Inflammatory macrophage treated with lipopolysaccharide for 4 hours (primary cell): ENCODE measurements at places on chromosomes 3 and 15.

GRCh38 chr15:81642451-81642990 is 268.5 kb upstream of the TMC3 start:
- no peak for DNase-seq

- DNase-seq: no peak
Measured at GRCh38 chr15:36595611-36596010, 16.2 kb downstream of the CDIN1 start.

DNA sequence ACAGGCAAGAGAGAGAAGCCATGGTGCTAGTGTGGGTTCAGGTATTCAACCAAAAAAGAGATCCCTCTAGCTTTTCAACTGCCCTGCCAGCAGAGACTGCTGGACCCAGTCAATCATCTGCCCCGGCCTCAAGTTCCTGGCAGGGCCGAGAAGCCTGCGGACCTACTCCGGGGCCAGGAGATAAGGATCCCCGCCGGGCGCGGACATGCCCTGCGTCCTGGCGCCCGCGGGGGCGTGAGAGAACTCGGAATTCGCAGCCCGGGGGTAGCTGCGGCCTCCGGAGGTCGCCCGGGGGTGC is 821 bp upstream of the MAGI1 start:
- no peak for DNase-seq

GRCh38 chr3:154901278-154901677 is 178.8 kb upstream of the MME start:
- no peak for DNase-seq

DNA sequence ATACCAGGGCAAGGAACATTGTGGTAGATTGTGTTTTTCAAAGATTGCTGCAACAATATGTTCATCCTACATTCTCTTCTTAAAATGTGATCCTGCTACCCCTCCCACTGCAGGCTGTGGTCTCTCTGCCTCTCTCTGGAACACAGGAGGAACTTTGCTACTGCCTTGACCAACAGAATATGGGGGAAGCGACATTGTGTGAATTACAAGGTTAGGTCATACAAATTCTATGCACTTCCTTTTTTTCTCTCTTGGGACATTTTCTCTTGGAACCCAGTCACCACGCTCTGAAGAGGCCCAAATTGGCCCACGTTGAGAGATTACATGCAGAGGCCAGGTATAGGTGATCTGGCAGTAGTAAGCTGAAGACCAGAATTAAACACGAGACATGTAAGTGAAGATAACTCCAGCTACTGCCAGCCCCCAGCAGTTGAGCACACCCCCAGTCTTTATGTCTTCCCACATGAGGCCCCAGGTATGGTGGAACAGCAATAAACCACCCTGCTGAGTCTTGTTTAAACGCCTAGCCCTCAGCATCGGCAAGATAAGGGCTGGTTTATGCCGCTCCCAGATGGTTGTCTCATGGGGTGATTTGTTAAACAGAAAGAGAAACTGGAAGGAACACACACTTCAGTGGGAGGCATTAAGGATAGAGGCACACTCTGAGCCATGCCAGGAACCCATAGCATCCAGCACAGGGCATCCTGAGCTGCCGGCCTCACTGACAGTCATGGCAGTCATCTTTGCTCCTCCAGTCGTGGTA is 59.9 kb downstream of the FAM43A start:
- peak; percentile 86 for DNase-seq

GRCh38 chr15:88141269-88141889 is 115.2 kb downstream of the NTRK3 start:
- no peak for DNase-seq

DNA sequence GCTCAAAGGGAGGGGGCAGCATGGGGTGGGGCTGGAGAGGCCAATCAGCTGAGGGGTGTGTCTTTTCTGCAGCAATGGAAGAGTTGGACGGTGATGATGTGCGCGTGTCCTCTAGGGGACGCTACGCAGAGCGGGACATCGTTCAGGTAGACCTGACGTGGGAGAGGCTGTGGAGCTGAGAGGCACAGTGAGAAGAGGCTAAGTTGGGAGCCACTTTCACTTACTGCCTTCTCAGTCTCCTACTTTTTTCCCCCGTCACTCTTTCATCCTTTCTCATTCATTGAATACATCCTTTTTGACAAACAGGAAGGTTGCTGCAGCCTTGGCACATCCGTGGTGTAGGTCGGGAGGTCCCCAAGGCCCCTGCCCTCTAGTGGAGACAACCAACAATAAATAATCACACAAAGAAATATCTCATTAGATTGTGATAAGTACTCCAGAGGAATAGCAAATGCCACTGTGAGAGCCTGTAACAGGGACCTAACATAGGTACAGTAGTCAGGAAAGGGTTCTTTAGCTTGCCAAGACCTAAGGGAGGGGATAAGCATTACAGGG is 4.4 kb upstream of the BRPF1 start:
- peak; percentile 47 for DNase-seq
